ENCODE measurements at places on chromosomes 16 and 17. TPM values are rescaled to one million over a fixed set of nuclear protein-coding genes. Genes with fewer than 3 reads are reported as not detected.

DNA sequence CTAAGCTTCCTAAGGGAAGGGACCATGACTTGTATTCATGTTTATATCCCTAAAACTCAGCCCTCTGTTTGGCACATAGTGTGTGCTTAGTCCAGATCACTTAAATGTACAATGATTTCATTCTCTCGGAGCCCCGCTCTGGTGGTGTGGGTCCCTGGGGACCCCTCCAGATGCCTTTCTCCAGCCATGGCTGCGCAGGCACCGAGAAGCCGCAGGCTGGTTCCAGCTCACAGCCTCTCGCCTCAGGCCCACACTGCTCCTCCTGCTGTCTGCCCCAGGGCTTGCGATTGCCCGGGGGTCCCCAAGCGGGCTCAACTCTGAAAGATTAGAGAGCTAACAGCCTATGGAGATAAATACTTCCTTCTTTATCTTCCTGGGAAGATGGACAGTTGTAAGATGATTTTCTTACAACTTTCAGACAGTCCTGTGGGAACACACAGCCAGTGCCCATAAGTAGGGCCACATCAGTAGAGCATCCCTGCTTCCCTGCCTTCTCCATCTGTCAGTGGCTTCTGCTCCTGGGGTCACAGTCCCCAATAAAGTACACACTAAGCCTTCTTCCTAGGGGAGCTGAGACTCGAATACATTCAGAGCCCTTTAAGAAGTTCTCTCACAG lies 66.2 kb downstream of the CENPV start:
- DNase-seq: peak; percentile 17

GRCh38 chr17:47757386-47757785 lies 24.4 kb downstream of the TBX21 start:
- no peak for DNase-seq

GRCh38 chr17:70947636-70948565 lies 778.6 kb downstream of the KCNJ2 start:
- DNase-seq: no peak

DNA sequence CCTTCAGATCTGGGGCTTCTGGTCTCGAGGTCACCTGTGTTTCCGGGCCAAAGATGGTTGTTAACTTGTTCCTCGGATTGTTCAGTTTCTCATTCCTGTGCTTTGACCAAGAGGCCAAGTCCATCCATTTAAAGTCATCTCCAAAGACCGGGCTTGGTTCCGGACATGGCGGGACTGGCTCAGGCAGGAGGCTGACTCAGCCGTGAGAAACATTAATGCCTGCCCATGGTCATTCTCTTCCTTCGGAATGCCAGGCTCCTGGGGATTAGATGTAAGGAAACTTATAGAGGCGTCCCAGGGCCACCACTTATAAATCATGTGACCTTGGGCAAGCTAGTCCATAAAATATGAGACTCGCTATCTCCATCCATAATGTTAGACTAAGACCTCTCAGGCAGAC lies 13.6 kb upstream of the NKD1 start:
- no peak for DNase-seq

- DNase-seq: peak; percentile 92
Observed at GRCh38 chr16:53775821-53776431, 72.0 kb downstream of the FTO start.

- no peak for DNase-seq
Observed at GRCh38 chr17:41599680-41600079, 12.9 kb downstream of the KRT16 start.

DNA sequence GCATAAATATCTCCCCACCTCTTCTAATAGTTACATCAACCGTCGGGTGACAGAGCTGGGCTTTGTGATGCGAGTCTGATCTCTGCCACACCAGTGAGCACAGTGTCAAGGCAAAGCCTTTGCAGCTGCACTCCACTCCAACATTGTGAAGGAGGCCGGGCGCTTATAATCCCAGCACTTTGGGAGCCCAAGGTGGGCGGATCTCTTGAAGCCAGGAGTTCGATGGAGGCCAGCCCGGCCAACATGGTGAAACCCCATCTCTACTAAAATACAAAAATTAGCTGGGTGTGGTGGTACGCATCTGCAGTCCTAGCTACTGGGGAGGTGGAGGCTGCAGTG lies 18.9 kb downstream of the CYB5D2 start:
- DNase-seq: no peak

DNA sequence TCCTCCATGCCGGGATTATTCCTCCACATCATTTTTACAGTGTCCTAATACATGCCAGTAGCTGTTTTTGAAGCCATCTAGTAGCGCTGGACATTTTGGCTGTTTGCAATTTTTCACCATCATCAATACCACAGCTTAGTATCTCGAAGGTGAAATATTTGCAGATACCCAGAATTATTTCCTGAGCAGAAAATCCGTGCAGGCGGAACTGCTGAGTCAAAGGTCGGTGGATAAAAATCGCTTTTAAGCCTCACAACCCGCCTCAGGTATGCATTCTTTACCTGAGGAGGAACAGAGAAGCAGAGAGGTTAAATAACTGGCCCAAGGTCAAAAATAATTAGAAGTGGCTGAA lies 584 bp upstream of the TNRC6A start:
- DNase-seq: no peak

- DNase-seq: no peak
Observed at GRCh38 chr16:84648595-84649510, 542 bp downstream of the KLHL36 start.

GRCh38 chr17:35448899-35449227 lies 297 bp upstream of the SLFN13 start:
- no peak for DNase-seq

DNA sequence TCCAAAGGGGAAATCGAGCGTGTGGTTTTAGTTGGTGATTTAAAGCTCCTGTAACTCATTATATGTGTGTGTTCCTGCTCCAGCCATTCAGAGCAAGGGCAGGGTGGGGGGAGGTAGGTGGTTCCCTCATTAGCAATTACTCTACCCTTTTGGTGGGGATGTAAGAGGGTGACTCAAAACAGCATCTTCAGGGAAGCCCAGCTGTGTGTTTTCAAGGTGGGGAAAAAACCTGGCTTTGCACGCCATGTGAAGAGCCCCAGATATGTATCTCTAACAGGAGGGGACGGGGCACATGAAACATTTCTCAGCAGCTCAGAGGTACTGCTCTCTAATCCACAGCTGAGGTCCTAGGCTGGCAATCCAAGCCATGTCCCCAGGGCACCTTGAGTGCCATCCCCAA lies 241.3 kb upstream of the ZFHX3 start:
- no peak for DNase-seq

DNA sequence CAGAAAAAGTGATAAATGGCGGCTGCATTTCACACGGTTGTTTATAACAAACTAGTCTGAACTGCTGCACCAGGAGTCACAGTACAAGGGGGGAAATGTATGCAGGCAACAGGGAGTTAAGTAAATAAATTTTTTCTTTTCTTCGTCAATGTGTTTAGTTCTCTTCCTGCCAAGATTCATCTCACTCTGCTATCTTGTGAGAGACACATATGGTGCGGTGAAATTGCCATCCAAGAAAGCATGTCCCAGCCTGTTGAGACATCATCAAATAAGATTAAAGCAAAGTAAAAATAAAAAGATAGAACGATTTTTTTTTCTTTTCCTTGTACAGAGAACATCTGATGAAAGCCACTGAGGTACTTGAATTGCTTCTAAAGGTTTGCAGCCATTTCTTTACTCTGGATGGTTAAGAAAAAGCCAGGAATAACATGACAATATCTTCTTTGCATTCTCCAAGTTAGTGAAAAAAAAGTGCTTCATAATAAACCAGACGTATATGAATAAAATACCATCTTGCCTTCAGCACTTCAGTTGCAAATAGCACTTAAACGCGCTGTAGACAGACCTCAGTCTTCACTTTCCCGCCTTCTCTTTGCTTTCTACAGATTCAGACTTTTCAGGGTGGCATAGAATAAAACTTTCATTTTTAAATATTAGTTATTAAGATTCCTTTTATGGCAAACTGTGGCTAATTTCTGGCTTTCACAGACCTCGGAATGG lies 506.2 kb upstream of the ZFHX3 start:
- no peak for DNase-seq

GRCh38 chr17:56697190-56697589 lies 103.7 kb downstream of the NOG start:
- no peak for DNase-seq

- no peak for DNase-seq
Observed at GRCh38 chr17:81952792-81953228, 5.8 kb upstream of the MYADML2 start.

GRCh38 chr17:18039535-18040260 lies 490 bp downstream of the GID4 start:
- no peak for DNase-seq

GRCh38 chr16:86175816-86176215 lies 276.9 kb downstream of the IRF8 start:
- no peak for DNase-seq

DNA sequence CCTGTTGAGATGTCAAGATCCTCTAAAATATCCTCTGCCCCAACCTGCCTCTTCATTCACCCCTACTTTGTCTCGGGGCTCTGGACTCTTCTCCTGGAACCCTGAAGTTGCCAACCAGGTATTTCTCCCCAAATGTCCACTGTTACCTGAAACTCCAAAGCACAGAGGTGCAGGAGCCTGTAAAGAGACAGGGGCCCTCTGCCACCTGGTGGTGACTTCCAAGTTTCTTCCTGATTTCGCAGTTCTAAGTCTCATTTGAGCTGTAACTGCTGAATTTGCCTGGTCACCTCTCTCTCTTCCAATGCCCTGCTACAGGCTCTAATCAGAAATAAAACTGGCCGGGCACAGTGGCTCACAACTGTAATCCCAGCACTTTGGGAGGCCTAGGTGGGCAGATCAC lies 77.1 kb upstream of the RCVRN start:
- DNase-seq: no peak

DNA sequence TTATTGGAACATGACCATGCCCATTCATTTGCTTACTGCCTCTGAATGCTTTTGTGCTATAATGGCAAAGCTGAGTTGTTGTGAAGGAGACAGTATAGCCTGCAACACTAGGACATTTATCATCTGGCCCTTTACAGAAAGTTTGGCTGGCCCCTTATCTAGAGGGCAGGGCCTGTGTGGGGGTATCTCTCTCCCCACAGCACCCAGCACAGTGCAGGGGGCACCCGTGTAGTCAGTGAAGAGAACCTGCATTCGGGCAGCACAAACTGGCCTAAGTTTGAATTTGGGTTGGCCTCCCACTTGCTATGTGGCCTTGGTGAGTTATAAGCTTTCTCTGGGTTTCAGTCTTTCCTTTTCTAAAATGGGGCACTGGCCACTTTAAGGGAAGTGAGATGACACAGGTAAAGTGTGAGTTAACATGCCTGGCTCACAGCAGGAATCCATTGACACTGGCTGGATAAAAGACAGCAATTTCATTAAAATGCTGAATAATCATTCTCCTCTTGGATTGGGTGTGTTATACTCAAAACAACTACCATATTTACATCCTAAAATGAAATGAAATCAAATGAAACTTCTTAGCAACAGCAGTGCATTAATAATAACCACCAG lies 12.1 kb downstream of the UBE2O start:
- DNase-seq: no peak

- no peak for DNase-seq
Observed at GRCh38 chr17:5931616-5932015, 138.6 kb upstream of the WSCD1 start.

GRCh38 chr17:29664743-29665480 lies 42.2 kb upstream of the CORO6 start:
- no peak for DNase-seq

- no peak for DNase-seq
Observed at GRCh38 chr16:4213737-4214136, 28.1 kb downstream of the SRL start.

DNA sequence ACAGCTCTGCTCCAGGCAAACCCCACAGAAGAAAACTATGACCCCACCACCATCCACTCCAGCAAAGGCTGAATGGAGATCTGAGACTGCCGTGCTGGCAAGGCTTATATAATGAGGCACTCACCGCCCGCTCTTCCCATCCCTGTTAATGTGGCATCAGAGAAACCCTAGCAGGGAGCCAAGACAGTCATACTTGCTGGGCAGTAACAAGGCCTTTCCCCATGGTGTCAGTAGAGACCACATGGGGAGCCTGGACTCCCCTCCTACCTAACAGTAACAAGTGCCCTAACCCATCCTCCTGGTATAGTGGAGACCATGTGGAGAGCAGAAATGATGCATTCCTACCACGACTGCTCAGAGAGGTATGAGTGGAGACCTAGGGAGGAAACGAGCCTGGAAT lies 235.2 kb downstream of the C16orf78 start:
- DNase-seq: no peak

MCRIP2 gene
- polyA plus RNA-seq: 10.9 TPM

NGFR gene
- polyA plus RNA-seq: 85.7 TPM

EVI2B gene
- 3.0 TPM for polyA plus RNA-seq

CDRT15 gene
- not detected for polyA plus RNA-seq

RPGRIP1L gene
- polyA plus RNA-seq: 8.1 TPM

WNT3 gene
- polyA plus RNA-seq: 3.0 TPM

MYH3 gene
- polyA plus RNA-seq: 7,808 TPM

NPIPB6 gene
- polyA plus RNA-seq: 0.85 TPM

SMPD3 gene
- 0.86 TPM for polyA plus RNA-seq

PNPO gene
- polyA plus RNA-seq: 10.4 TPM

CDK3 gene
- polyA plus RNA-seq: 6.5 TPM

MYCBPAP gene
- polyA plus RNA-seq: 0.58 TPM

ERN2 gene
- not detected for polyA plus RNA-seq

HIGD1B gene
- 4.0 TPM for polyA plus RNA-seq

Data from muscle of back (tissue), 13 donors.